ENCODE measurements at places on chromosomes 3 and 15. TPM values are rescaled to one million over a fixed set of nuclear protein-coding genes. Genes with fewer than 3 reads are reported as not detected.

The STAG1 gene
- total RNA-seq = 72.6 TPM

The PP2D1 gene
- total RNA-seq = not detected

The CIDEC gene
- not detected for total RNA-seq

The STT3B gene
- 57.1 TPM for total RNA-seq

The SELENOS gene
- 54.2 TPM for total RNA-seq

The TMEM62 gene
- total RNA-seq = 20.3 TPM

The CLRN1 gene
- not detected for total RNA-seq

The NBEAL2 gene
- 29.4 TPM for total RNA-seq

- no peak for DNase-seq
Observed at GRCh38 chr3:122030381-122031122, 8.5 kb upstream of the ILDR1 start.

DNA sequence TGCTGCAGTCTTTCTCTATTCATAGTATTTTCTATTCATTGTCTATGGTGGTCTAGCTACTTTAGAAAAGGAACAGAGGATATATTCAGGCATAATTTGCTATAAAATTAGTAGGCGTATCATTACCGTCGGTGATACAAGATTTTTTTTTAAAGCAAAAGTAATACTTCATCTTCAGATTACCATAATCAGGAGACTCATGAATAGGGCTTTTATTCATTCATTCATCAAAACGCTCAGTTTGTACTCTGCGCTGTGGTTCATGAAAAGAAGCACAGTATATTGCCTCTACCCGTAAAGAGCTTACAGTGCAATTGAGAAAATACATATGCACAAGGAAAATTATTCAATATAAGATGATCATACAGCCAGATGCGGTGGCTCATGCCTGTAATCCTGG is 136.7 kb upstream of the CHRM5 start:
- no peak for DNase-seq

DNA sequence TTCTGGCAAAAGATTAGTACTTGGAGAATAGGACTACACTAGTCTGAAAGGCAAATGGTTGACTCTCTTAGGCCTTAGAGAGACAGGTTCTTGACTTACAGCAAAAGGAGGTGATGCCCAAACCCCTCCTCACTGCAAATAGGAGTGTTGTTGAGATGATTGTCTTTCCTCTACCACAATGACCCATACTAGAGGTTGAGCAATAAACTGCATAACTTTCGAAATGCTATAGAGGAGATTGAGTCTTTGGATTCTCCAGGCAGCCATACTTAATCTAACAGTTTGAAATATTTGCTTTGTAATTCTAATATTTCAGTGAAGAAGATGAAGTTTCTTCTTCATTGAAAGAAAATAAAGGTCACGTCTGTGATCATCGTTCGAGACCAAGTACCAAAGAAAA is 498.5 kb upstream of the GBE1 start:
- no peak for DNase-seq

- no peak for DNase-seq
Observed at GRCh38 chr15:73901126-73901810, 25.0 kb upstream of the LOXL1 start.

- no peak for DNase-seq
Observed at GRCh38 chr15:58726867-58727266, 22.6 kb downstream of the ADAM10 start.

GRCh38 chr3:141949972-141950371 is 73.5 kb downstream of the ATP1B3 start:
- DNase-seq = no peak

GRCh38 chr3:60743631-60744164 is 507.6 kb downstream of the FHIT start:
- DNase-seq = no peak

- DNase-seq = no peak
Observed at GRCh38 chr3:13851997-13852637, 27.8 kb downstream of the WNT7A start.

- DNase-seq = no peak
Observed at GRCh38 chr15:25860885-25861866, 2.0 kb downstream of the ATP10A start.

DNA sequence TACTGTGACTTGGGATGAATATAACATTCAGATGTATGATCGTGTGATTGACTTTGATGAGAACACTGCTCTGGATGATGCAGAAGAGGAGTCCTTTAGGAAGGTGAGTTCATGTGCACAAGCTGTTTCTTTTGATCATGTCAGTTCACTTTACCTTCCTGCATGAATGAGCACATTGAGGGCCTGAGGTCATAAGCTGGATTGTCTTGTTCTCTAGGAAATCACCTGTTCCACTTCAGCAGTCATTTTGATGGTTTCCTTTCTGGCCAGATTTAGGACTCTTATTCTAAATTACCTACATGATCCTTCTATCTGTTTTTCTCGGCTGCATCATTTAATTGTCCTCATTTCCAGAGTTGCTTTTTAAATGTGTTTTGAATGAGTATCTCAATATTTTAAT is 4.1 kb downstream of the RCN2 start:
- DNase-seq = no peak

GRCh38 chr15:92936693-92937092 is 36.6 kb downstream of the CHD2 start:
- no peak for DNase-seq

GRCh38 chr3:118778201-118778600 is 256.4 kb downstream of the IGSF11 start:
- DNase-seq = no peak

DNA sequence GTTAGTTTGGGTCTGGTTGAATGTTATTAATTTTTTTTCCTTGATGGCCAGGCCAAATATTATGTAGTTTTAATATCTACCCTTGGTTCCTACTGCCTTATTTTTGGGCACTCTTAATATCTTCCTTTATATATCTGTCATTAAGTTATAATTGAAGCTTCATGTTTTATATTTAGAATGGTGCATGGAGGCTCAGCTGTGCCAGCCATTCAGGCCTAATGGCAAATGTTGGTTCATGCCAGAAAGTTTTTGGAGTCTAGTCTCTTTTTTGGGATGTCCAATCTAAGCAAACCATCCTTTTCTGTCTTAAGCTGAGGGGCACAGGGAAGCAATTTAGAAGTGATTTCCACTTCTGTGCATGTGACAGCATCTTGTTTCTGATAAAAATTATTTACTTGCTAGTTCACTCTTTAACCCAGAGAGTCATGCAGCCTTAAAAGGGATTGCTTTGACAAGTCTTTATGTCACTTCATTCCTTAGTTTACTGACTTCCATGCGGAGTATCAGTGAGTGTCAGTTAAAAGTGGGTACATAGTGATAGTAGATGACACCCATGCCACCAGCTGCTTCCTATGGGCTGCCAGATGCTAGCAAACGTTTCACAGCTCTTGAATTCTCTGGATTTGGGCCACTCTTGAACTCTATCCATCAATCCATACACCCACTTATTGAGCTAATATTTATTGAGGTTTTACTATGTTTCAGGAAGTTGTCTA is 33.0 kb downstream of the MITF start:
- no peak for DNase-seq

- peak; percentile 40 for DNase-seq
Observed at GRCh38 chr3:184336547-184337398, 627 bp upstream of the FAM131A start.

GRCh38 chr3:48505968-48506504 is 2.1 kb upstream of the SHISA5 start:
- DNase-seq = no peak

DNA sequence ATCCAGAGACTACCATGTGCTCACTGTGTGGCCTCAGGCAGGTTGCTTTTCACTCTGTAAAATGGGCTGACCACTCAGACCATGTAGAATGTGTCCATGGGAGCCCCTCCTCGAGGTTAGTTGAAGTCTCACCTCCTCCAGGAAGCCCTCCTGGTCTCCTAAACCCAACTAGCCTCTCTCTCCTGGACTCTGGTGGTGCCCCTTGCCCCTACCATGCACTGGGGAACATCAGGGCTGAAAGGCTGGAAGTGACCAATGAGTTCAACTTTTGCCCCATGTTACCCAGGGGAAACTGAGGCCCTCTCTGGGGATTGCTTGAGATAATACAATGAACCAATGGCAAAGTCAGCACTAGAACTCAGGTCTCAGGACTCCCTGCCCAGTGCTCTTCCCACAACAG is 69.2 kb upstream of the SLC6A6 start:
- no peak for DNase-seq

DNA sequence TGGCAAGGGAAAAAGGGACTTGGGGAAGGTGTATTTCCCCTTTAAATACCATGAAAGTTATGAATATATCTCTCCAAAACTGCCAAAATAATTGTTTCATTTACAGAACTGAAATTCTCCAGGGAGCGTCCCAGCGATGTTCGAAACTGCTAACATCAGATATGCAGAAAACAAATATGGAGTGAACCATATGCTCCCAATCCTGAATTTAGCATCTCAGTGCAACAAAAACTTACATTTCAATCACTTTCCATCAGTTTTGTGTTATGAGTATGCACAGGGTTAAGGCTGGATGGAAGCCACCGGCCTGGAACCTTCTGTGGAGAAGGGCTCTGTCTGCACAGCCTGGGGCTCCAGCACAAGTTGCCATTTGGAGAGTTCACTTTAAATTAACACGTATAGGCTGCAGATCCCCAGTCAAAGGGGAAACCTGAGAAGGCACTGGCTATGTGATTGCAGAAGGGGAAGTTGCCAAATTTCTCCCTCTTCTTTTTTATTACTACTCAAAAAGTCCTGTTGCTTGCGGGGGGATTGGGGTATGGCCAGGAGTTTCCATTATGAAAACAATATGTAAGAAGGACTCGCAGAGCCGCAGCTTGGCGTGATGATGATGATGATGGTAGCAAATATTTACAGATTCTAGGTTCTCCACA is 56.9 kb upstream of the FOXP1 start:
- no peak for DNase-seq

- DNase-seq = no peak
Observed at GRCh38 chr3:184652465-184652864, 59.4 kb downstream of the MAGEF1 start.

- no peak for DNase-seq
Observed at GRCh38 chr3:13877911-13878280, 2.0 kb downstream of the WNT7A start.
